ENCODE measurements at places on chromosomes 2 and 18. TPM values are rescaled to one million over a fixed set of nuclear protein-coding genes. Genes with fewer than 3 reads are reported as not detected.

Gene TCF4
- total RNA-seq, result 1.8 TPM

- H3K27ac ChIP-seq, result no peak overlapping the region
- H3K4me3 ChIP-seq, result no peak overlapping the region
- peaks cover 24% of the 10 kb centered on the region for H3K27me3 ChIP-seq
- no peaks in the 10 kb centered on the region for H3K36me3 ChIP-seq
Observed at GRCh38 chr2:47964722-47965434, 58.6 kb upstream of the FBXO11 start.

DNA sequence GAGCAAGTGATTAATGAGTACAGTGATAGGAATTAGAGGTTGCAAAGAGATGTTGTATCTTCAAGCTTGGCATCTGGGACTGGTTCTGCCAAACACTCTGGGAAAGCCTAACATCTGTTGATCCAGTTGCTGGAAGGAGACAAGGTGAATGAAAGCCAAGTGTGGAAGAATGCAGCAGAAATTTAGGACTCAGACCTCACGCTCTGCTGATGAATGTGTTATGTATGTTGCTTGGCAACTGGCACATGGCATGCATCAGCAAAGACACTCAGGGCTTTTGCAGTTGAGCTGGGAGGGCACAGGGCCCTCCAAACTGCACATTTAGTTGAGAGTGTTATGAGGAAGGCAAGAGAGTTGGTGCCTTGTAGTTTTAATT, 105.5 kb downstream of the COLEC12 start:
- H3K27ac ChIP-seq, result no peak overlapping the region
- H3K4me3 ChIP-seq, result no peak overlapping the region
- DNase-seq, result no peak
- no peaks in the 10 kb centered on the region for H3K36me3 ChIP-seq

- no peak for DNase-seq
- H3K4me3 ChIP-seq, result no peak overlapping the region
- no peak overlapping the region for H3K27ac ChIP-seq
- H3K36me3 ChIP-seq, result peaks cover 6% of the 10 kb centered on the region
Observed at GRCh38 chr2:182924306-182924705, 57.9 kb upstream of the FRZB start.

- no peak overlapping the region for H3K4me3 ChIP-seq
- no peak for DNase-seq
- no peaks in the 10 kb centered on the region for H3K36me3 ChIP-seq
- no peaks in the 10 kb centered on the region for H3K27me3 ChIP-seq
Observed at GRCh38 chr2:190802129-190802528, 78.5 kb upstream of the GLS start.
